Stimulated activated CD8-positive, alpha-beta memory T cell treated with anti-CD3 and anti-CD28 coated beads, Interleukin-15, amount 100 ng/mL, for 24 hours (primary cell): ENCODE measurements at places on chromosomes 5 and 9.

- no peak for DNase-seq
Measured at GRCh38 chr9:10274175-10274574, 338.6 kb downstream of the PTPRD start.

DNA sequence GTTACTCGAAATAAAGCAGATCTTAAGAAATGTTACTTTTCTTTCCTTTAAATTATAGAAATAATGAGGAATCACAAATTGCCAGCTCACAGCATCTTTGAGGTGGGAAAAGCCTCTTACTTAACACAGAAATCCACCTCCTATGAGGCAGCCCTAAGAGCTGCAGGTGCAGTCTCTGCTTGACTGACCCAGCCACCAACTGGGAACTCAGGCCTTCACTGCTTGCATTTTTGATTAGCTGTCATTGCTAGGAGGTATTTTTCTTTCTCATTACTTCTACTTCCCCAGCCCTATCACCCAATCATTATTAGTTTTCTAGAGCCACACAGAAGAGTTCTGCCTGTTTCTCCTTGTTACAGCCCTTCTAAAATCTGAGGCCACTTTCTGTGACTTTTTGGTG, 416.5 kb upstream of the KLF4 start:
- no peak for DNase-seq

DNA sequence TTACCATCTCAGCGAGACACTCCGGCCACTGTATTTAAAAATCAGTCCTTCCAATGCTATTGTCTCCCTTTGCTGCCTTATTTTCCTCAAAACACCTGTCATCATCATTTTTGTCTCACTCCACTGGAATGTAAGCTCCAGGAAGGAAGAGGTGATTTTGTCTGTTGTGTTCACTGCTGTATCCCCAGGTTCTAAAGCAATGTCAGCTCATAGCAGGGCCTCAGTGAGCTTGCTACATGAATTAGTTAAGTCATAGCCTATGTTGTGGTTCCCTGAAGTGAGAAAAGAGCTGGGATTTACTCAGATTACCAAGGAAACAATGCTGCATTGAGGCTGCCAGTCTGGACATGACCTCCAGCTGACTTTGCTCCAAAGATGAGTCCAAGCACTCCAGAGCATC, 137.6 kb upstream of the RASEF start:
- DNase-seq = no peak

GRCh38 chr9:20693068-20693467, 9.0 kb downstream of the FOCAD start:
- no peak for DNase-seq

DNA sequence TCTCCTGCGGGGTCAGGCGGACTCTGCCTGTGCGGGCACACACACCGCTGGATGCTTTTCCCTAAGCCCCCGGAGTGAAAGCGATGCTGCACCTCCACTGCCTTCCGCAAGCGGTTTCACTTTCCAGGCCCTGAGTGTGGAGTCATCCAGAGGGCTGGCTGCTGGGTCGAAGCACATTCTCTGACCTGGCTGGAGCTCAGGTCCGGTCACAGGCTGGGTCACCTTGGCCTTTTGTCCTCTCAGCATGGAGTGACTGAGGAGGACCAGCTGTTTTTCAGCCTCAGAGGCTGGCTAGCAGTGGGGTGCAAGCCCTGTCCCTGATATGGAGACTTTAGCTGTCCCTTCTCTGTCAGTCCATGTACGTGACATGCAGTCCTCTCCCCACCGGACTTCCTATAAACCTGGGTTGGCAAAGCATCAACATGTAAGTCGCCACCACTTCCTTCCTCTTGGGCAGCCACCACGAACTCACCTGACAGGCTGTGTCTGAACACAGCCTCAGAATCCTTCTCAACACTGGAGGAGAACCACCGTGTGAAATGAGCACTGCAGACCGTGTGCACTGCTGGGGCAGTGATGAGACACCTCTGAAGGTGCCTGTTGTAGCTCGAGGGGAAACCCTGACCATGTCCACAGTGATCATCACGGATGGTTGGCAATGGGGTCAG, 51.3 kb downstream of the GADD45G start:
- no peak for DNase-seq

DNA sequence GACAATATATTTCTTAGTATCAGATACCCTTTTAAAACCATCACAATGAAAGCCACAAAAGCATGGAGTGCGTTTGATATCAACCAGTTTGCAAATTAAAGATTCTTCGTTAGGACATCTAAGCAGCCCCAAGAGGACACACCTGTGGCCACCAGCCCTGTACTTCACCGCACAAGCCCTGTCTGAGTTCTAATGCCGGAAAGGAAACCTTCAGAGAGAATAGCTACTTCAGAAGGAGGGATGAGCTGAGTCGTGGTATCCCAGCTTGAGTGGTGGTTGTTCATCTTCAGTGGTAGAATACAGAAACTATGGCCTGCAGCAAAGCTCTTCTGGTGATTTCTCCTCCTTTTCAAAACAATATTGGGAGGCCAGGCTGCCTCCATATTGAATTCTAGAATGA, 319.6 kb downstream of the FBXL7 start:
- DNase-seq = no peak

DNA sequence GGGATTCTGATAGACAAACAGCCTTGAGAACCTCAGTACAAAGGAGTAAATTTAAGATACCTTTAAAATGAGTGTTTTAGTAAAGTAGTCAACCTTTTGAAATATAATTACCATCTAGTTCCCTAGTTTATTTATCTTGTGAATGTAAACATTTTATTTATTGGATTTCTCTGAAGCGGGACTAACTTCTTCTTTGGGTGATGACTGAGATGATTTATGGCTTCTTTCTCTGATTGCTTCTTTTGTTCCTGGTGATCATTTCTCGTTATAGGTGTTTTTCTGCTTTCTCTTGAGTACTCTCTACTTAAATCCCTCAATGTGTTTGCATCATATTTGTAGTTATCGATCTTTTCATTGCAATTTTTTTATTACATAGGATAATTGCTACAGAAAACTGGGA, 33.2 kb downstream of the PRDM6 start:
- no peak for DNase-seq

- DNase-seq = no peak
Measured at GRCh38 chr5:146363161-146363874, 24.7 kb downstream of the POU4F3 start.

DNA sequence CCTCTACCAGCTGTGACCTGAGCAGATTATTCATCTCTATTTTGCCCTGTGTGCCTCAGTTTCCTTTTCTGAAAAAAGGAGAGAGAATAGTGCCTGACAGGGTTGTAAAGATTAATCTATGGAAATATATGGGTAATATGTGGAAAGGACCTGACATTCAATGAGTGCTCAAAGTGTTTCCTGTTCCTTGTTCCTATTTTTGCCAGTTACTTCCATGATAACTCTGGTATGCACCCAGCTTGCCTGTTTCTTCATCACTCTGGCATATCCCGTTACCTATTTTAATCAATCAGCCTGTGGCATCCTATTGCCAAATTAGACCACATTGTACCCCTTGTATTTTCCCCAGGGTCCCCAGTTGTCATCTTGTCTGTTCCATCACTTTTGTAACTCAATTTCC, 3.6 kb upstream of the ARAP3 start:
- DNase-seq = no peak

- no peak for DNase-seq
Measured at GRCh38 chr5:88109818-88110217, 158.8 kb downstream of the TMEM161B start.

- no peak for DNase-seq
Measured at GRCh38 chr5:120055858-120056257, 408.2 kb upstream of the PRR16 start.
